Activated CD4-positive, alpha-beta memory T cell treated with anti-CD3 and anti-CD28 coated beads, Interleukin-2, amount 10 ng/mL, durations not matched to agents 7 days and 5 days (primary cell): ENCODE measurements at places on chromosomes 2 and 18. TPM values are rescaled to one million over a fixed set of nuclear protein-coding genes. Genes with fewer than 3 reads are reported as not detected.
A peak's percentile ranks its signal among the peaks of the same experiment; 100 is the strongest.

The CDH2 gene
- not detected for total RNA-seq

DNA sequence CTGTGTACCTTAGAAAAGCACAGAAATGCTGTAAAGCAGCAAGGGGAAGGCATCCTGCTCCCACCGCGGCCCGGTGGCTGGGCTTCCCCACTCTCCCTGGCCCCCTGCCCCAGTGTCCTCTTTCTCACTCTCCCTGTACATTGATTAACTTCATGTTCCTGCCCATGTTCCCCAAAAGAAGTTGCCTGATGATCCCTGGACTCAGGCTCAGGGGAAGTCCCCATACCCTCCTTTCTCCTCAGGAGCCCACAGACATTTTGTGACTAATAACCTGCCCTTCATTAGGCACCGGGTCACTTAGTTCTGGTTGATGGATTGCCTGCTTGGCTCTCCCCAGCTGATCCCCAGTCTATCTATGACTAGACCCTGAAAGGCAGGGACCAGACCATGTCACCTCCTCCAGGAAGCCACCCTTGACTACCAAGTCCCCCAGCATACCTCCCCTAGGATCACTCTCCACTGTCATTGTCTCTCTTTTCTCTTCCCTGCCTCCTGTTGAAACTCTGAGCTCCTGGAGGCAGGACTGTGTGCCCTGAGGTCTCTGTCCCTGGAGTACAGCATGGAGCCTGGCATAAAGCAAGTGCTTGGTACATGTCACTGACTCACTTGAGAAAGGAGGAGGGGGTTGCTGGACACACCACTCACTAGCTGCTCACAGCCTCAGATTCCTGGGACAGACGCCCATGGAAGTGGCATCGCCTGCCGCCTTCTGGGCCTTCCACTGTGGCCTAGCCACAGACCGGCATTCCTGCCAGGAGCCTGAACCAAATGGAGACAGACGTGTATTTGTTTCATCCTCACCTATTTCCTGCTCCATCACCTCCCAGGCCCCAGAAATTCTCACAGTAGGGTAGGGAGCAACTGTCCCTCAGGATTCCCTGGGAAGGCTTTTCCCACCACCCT is 13.5 kb downstream of the MALL start:
- DNase-seq = no peak

DNA sequence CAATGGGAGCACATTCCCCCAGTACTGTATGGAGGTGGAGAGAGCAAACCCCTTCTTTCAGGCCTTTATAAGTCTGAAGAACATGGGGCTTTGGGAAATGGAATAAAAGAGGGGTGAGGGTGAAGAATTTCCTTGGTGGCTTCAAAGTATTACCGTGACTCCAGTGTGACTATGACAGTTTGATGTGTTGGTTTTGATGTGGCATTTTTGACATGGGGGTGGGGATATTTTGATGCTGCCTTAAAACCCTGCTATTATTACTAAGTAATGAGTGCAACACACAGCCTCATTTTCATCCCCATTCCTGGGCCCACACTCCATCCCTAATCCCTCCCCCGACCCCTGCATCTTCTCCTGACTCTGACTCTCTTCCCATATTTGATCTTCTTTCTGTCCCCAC is 23.6 kb downstream of the QPCT start:
- DNase-seq = no peak

The CTDP1 gene
- 38.0 TPM for total RNA-seq

The LYPD1 gene
- not detected for total RNA-seq

The CNDP1 gene
- total RNA-seq = not detected

DNA sequence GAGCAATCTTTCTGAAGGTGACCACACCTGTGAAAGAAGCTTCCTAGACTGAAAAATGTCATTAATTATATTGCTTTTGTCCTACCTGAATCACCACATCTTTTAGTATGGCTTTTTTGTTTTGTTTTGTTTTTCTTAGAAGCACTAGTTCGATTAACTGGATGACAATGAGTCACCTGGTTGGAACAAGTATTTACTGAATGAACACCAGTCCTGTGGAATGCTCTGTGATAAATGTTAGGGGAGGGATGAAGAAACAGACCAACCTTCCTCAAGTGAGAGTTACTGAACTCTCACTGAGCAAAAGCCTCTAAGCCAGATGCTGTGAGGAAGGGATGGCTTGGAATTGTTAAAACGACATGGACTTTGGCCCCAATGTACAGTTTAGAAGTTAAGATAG is 26.8 kb upstream of the DCC start:
- no peak for DNase-seq

The IL18RAP gene
- 7.2 TPM for total RNA-seq

- peak; percentile 13 for DNase-seq
Observed at GRCh38 chr2:68740400-68740914, 5.8 kb downstream of the ARHGAP25 start.

GRCh38 chr2:136000502-136000901 is 15.1 kb upstream of the DARS1 start:
- no peak for DNase-seq

- DNase-seq = no peak
Observed at GRCh38 chr2:38163006-38163405, 87.1 kb upstream of the CYP1B1 start.

DNA sequence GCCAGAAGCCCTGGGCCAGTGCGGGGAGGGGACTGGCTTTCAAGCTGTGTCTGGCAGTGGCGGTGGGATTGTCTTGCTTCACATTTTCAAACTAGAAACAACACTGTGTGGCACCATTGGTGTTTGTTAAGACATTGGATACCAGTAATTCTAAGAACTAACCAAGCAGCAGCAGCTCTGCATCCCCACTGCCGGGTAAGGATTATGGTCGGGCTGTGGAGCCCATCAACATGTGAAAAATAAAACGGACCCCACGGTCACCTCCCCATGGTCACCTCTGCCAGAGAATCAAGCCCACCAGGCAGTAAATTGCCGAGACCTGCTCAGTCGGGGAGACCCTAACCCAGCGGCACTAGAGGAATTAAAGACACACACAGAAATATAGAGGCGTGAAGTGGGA is 65.3 kb downstream of the C18orf63 start:
- DNase-seq = no peak

The UGT1A10 gene
- total RNA-seq = not detected

- no peak for DNase-seq
Observed at GRCh38 chr18:44835703-44836102, 155.0 kb downstream of the SETBP1 start.

DNA sequence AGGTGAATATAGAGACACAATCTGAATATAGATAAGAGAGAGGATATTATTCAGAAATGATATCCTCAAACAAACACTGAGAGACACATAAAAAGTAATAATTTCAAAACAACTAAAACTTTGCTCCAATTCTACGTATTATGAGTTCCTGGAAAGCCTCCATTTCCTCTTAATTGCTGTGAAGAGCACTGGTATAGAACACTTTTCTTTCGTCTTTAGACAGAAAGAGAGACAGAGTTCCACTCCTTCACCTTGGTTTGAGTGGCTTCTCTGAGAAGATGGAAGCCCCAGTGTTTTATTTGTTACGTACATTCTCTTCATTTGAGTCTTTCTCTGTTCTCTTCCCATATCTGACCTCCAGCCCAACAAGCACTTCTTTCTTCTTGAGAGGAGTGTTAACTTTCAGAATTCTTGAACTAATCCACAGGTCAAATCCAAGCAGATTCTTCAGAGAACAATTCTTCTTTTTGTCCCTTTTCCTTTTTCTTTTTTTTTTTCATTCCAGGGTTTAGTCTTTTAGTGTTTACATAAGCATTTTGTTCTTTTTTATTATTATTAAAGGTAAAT is 6.4 kb upstream of the PIK3C3 start:
- DNase-seq = no peak

The LINC00305 gene
- total RNA-seq = not detected

- no peak for DNase-seq
Observed at GRCh38 chr2:181352158-181352557, 105.0 kb upstream of the ITGA4 start.

GRCh38 chr2:31889044-31889443 is 121.8 kb downstream of the MEMO1 start:
- DNase-seq = no peak

- DNase-seq = no peak
Observed at GRCh38 chr2:106197878-106198277, 3.8 kb upstream of the UXS1 start.

GRCh38 chr2:197779261-197779660 is 5.9 kb downstream of the BOLL start:
- no peak for DNase-seq

- DNase-seq = no peak
Observed at GRCh38 chr2:42969231-42970150, 177.1 kb upstream of the HAAO start.

GRCh38 chr2:159613651-159614285 is 2.6 kb downstream of the BAZ2B start:
- no peak for DNase-seq

The PAIP2B gene
- total RNA-seq = 1.7 TPM

The AMER3 gene
- not detected for total RNA-seq

The VIT gene
- not detected for total RNA-seq

- DNase-seq = peak; percentile 63
Observed at GRCh38 chr2:105235388-105236059, 6.0 kb upstream of the GPR45 start.

The DNAJC5G gene
- total RNA-seq = not detected

GRCh38 chr2:12896318-12896982 is 179.7 kb downstream of the TRIB2 start:
- DNase-seq = no peak

The LRP1B gene
- not detected for total RNA-seq

DNA sequence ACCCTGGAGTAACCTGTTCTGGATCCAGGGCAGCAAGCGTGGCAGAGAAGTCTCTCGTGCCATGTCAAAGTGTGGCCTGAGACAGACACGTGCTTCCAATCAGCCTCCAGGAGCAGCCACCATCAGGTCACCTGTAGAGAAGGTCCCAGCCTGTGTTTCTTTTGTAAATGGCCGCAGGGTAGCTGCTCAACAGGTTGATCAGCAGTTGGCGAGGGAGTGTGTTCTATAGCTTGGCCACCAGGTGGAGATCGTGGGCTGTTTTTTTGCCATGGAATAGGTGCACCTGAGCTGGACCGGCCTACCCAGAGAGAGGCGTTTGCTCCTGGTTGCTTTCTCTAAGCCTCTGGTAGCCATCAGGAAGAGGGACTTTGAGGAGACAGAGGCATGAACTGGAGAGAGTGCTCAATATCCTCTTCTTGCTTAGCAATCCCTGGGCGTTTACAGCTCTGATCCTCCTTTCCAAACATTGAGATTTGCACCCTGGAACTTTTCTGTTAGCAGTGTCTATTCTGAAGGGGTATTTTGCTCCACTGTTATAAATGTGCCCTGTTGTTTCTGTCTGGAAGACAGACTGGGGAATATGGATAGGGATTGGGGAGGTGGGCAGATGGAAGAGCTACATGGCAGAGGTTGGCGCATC is 34.2 kb upstream of the EN1 start:
- DNase-seq = peak; percentile 47

DNA sequence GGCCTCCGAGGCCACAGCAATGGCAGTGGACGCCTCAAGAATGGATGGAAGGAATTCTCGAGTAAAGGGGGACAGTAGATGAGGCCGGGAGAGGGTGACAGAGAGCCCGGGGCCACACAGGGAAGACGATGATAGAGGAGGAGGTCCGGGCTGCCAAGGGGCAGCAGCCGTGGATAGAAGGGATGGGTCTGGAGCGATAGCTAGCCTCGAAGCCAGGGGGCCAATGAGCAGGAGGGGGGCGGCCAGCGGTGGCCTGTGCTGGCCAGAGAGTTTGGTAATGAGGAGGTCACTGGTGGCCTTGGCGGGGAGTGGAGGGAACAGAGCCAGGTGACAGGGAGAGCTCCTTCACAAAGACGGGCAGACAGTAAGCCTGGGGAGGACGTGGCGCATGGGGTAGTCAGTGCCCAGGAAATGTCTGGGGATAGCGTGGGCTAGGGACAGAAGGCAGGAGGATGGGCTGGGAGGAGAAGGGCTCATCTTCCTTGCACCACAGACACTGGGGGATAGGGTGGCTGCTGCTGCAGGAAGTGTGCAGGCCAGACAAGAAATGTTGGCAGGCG is 87.8 kb upstream of the ASB18 start:
- no peak for DNase-seq

GRCh38 chr2:19839438-19839837 is 62.3 kb downstream of the TTC32 start:
- no peak for DNase-seq

GRCh38 chr18:12657684-12658425 is at the start of gene SPIRE1:
SPIRE1 (minus strand) TSS chr18:12658107; CDS start chr18:12657866, 241 bp downstream.
- peak; percentile 49 for DNase-seq

- no peak for DNase-seq
Observed at GRCh38 chr2:137951586-137951985, 12.7 kb upstream of the HNMT start.

DNA sequence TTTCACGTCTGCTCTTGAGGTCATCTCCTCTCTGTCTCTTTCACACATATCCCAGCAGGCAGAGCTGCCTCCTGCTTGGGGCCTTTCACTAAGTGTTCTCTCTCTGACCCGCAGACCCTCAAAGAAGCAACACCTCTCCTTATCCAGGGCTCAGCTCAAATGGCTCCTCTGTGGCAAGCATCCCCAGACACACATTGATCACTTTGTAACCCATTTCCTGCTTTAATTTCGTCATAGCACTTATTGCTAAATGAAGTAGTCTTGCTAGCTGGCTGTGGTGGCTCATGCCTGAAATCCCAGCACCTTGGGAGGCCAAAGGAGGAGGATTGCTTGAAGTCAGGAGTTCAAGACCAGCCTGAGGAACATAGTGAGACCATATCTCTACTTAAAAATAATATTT is 41.4 kb downstream of the SGPP2 start:
- no peak for DNase-seq

The MDH1B gene
- total RNA-seq = 0.08 TPM

GRCh38 chr2:110717734-110718133 is 14.6 kb upstream of the ACOXL start:
- no peak for DNase-seq

DNA sequence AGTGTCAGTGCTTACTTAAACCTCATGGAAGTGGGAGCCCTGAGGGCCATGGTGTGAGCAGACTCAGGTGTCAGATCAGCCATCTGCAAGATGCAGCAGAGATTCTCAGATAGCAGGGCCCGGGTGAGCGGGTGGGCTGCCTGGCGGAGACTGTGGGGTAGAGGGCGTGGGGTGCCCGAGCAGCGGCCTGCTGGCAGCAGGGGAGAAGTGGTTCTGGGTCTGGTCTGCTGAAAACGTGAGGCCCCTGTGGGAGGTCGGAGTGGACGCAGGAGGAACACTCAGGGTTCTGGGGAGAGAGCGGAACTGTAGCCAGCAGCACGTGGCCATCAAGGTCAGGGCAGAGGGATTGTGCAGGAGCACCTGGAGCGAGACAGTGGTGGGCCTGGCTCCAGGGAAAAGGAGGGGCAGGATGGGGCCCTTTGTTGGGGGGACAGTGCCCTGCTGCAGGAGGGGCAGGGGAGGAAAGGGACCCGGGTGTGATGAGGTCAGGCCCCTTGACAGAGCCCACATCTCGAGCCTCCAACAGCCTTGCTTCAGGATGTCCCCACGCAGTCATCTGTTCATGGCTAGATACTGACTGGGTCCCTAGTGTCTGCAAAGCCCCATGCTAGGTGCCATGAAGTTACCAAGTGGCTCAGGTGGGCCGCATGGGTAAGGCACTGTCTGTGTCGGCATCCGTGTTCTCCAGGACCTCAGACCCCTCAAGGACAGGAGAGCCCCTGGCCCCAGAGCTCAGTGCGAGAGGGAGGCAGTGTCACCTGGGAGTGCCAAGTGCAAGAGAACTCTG is 2.7 kb upstream of the ESPNL start:
- DNase-seq = no peak
